Germinal center (tissue), 1 donor: ENCODE measurements at places on chromosomes 2 and 18.
A peak's percentile ranks its signal among the peaks of the same experiment; 100 is the strongest.

DNA sequence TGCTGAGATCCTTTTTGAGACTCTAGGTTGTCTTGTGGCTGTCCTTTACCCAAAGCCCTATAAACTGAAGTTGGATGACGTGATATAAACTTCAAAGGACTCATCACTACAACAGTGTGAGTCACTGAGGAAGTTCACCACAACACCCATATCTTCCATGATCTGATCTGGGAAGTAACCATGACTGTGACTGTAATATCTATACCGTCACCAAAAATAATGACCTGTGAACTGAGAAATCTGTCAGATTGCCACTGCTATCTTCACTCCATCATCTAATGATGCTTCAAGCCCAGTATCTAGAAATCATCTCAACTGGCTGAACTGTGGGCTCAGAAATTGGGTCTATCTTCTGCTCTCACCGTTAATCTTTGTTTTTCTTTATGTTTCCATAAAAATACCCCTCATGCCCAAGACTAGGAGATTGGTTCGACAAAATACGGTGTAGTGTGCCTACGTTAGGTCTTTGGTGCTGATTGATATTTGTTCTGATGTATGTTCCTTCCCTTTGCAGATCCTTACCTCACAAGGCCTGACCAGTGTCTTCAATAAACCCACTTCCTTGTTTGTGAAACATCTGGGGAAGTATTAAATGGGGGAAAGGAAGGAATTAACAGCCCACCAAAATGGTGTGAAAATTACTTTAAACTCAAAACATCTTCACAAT is 78.2 kb downstream of the MYL12B start:
- DNase-seq = no peak

GRCh38 chr2:20444101-20444992 is 2.5 kb upstream of the RHOB start:
- DNase-seq = no peak

GRCh38 chr2:220259662-220260061 is 632.2 kb downstream of the SLC4A3 start:
- DNase-seq = no peak

DNA sequence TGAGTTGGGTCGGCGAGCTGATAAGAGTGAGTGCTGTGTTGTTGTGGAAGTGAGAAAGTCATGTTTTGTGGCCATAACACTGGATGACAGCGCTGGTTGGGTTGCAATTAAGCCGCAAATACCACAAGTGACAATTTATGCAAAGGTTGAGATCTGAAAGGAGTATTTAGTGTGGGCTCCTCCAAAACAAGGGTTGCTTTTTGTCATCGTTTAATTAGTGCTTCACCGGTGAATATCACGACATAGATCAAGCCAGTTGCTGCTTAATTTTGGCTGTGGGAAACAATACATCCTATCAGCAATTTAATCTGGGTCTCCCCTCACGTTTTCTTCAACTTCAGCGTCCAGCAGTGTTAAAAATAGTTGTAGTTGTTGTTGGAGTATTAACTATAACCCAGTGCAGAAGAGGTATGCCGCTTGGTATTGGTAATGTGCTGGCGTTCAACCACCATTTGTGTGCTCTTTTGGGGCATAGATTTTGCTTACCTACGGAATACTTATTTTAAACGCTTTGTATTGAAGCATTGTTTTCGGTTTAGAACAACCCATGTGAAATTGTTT is 662 bp downstream of the ACVR2A start:
- DNase-seq = peak; percentile 20

DNA sequence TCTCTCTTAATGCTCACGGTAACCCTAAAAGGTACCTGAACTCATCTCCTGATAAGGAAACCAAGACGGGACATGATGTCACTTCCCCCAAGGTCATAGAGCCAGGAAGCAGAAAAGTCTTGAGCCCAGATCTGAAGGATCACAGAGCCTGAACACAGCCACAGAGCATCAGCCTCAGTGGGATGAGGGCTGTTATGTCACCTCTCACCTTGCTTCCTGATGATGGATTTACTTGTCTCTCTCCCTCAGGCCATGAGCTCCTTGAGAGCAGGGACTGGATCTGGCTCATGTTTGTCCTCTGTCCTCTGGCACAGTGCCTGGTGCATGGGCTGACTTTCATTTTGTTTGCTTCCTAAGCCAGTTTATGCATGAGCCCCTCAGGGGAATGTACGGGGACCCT is 54.2 kb downstream of the SERTAD2 start:
- DNase-seq = no peak

DNA sequence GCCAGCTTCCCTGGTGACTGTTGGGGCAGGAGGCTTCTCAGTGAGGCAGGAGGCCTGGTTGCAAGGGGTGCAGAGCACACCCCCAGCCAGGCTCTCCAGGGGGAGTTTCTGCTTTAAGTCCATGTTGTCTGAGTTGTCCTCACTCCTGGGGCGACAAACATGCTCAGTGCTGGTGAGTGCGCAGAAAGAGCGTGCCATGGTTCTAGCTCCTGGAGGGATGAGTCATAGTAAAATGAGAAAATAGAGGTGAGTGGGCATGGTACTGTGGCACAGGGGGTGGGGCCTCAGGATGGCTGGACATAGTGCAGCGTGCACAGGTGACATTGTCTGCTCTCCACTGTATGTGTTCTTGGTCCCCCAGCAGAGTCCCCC is 457.2 kb upstream of the HS6ST1 start:
- no peak for DNase-seq

GRCh38 chr2:8546612-8547283 is 135.1 kb upstream of the ID2 start:
- DNase-seq = no peak

DNA sequence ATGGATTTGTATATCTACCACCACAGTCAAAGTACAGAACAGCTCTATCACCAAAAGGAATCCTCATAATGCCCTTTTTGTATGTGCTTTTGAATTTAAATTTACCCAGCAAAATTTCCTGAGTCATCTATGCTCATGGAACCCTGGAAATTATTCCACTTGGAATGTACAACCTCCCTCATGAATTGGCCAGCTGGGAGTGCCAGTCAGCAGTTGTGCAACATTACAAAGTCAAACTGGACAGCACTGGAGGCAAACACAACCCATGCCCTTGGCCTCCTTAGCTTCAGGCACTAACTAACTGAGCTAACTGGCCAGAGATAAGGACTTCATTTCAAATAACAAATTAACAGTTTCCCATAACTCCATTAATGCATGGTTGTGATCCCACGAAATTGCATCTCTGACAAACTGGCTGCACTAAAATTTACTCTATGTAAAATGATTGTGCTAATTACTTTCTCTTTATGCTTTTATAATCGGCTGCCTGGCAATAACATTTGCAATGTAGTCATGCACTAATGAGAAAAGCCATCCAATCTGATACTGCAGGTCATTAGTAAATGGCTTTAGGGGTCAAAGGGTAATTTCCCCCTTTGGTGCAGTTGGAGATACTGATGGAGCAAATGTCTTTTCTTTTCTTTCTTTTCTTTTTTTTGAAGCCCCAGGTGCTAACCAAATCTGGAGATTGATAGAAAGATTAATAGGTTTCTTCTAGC is 270.5 kb downstream of the ACTR3 start:
- no peak for DNase-seq

GRCh38 chr2:28098501-28099225 is 208.1 kb downstream of the BABAM2 start:
- no peak for DNase-seq

GRCh38 chr2:9101763-9102425 is 98.4 kb upstream of the MBOAT2 start:
- no peak for DNase-seq

DNA sequence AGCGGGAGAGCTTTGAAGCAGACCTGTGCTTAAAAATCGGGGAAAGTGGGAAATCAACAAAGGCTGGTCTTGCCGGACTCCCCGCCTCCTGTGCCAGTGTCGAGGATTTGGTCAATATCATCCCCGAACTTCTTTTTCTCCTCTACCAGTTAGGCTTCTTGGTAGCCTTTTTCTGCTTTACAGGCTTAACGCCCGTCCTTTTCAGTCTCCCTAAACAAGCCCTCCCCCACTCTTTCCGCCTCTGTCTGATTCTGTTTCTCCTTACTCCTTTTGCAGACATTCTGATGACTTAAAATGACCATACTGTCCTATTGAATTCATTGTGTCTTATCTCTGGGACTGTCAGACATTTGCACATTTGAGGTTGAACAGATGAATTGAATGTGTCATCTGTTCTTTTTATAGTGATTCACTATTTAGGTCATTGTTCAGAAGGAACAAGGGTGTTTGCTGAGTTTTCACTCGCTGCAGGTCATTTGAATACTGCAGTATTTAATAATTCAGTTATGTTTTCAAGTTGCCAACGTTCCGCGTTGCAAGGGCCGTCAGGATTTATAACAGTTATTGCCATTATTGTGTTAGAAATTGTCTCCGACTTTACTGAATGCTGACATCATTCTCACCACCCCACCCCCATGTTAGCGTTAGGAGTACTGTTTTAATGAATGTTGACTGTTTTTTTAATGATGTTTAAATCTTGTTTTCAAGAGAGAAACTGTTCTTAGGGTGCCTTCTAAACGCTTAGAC is 1.1 kb downstream of the ITGAV start:
- DNase-seq = peak; percentile 16

GRCh38 chr2:1686784-1687105 is 57.6 kb downstream of the PXDN start:
- no peak for DNase-seq

DNA sequence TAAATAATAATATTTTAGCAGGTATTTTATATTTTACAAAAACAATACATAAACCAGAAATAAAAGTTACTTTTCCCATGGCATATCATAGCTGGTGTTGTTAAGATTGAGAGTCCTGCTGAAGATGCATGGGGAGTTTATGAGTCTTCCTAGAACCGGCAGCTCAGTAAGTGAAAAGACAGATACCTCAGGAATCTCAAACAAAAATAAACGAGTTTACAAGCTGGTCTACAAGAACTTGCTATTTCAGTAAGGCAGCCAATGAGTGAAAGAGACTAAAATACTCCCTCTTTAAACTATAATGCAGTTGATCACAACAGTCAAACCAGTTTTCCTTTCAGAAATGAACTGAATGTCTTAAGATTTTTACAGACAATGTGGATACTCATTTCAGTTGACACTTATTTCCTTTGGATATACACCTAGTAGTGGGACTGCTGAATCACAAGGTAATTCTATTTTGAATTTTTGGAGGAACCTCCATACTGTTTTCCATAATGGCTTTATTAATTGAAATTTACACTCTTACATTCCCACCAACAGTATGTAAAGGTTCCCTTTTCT is 8.9 kb downstream of the GAREM1 start:
- DNase-seq = no peak

DNA sequence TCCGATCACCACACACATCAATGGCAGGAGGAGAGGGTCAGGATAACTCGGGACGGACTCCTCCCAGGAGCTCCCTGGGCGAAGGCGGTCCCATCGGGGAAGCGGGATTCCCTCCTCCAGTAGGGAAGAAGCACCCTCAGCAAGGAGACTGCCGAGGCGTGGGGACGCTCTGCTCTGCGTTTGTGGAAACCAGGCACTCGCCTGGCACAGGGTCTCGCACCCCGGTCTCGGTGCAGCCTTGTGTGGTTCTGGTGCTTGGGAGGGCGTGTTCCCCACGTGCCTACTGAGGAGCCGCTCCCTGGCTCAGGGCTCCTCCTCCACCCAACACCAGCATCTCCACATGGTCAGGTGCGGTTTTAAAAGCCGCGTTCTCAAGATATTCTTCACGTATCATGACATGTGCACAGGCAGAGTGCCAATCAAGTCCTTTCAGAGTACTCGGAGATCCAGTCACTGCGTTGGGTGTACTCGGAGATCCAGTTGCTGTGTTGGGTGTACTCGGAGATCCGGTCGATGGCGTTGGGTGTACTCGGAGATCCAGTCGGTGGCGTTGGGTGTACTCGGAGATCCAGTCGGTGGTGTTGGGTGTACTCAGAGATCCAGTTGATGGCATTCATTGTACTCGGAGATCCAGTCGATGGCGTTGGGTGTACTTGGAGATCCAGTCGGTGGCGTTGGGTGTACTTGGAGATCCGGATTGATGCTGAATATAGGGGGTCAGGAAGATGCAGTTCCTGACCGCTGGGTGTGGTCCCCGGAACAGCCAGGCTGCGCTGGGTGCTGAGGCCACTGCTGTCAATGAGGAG is 117.5 kb downstream of the RTP5 start:
- DNase-seq = no peak

GRCh38 chr18:3760741-3761140 is 310.8 kb downstream of the TGIF1 start:
- DNase-seq = no peak

- no peak for DNase-seq
Observed at GRCh38 chr2:10452956-10453904, 5.1 kb upstream of the ODC1 start.

- no peak for DNase-seq
Observed at GRCh38 chr2:156476021-156476849, 40.1 kb downstream of the GPD2 start.

DNA sequence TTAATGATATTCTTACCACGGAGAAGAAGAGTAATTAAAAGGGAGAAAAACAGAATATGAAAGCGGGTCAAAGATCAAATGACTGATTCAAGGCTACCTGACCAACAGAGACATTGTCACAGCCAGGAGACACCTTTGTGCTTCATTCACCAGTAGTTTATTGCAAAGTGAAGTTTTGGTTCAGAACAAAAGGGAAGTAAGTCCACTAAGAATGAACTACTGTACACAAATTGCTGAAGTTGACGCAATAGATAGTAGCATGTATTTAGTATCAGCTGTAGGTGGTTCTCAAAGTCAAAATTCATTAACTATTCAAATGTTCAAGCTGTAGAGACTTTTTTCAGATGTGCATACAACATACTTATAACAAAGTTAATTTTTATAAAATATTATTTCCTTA is 64.7 kb upstream of the COX7A2L start:
- DNase-seq = no peak

DNA sequence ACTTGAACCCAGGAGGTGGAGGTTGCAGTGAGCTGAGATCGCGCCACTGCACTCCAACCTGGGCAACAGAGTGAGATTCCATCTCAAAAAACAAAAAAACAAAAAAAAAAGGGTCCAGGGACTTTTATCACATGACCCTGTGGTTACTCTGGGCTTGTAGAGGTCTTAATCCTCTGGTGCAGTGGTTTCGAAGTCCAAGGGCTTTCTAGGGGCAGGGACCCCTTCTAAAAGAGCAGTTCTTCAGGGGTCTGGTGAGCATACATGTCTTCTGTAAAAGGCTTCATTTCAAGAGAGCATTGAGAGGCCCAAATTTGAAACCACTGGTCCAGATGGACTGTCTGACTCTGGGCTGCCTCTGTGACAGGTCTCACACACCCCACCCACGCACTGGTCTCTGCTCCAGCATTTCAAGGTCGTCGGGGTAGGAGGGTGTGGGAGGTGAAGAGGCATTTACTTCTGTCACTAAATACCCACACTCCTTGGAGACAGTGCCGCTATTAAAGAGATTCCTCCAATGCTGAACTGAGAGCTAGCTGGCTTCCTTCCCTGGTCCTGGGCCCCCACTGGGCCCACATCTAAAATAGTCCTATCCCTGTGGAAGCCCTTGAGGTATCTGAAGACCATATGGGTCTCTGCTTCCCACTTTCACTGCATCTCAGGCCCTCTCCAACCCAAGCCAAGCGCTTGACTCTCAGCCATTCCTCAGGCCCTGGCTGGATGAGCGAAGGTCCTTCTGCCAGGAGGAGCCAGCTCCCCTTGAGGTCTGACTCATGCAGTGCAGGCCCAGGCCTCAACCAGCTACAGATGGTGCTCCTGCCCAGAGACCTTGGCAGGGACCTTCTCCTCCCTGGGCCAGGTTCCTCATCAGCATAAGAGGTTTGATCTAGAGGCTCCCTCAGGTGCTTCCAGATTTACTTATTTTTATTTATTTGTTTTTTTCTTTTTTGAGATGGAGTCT is 44.8 kb downstream of the PAX8 start:
- DNase-seq = no peak

GRCh38 chr18:78818961-78819360 is 160.7 kb upstream of the SALL3 start:
- DNase-seq = no peak
